ENCODE measurements at places on chromosomes 3 and 15.

- peak; percentile 74 for DNase-seq
These were observed 3.5 kb downstream of the TEX55 start for GRCh38 chr3:119149484-119149883.

GRCh38 chr3:191775451-191776233, 314.7 kb downstream of the PYDC2 start:
- DNase-seq = peak; percentile 34

DNA sequence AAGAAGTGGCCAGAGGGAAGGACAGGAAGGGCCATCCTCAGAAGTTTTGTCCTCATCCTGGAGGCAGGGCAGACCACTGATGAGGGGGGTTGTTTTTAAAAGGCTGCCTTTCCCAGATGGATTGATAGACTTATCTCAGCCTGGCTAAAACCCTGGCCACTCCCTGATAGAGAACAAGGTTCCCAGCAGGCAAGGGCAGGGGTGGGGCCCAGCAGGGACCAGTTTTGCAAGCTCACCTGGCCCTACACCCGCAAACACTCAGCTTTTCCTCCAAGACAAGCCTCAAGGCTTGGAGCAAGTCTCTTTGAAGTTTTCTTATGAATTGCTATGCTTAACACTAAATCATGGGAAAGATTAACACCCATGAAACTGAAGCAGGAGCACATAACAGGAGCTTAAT, 9.1 kb downstream of the LIPC start:
- DNase-seq = no peak

GRCh38 chr3:52494445-52494844, 693 bp upstream of the STAB1 start:
- no peak for DNase-seq

- DNase-seq = peak; percentile 85
These were observed 49.7 kb upstream of the MYZAP start for GRCh38 chr15:57541805-57542504.

DNA sequence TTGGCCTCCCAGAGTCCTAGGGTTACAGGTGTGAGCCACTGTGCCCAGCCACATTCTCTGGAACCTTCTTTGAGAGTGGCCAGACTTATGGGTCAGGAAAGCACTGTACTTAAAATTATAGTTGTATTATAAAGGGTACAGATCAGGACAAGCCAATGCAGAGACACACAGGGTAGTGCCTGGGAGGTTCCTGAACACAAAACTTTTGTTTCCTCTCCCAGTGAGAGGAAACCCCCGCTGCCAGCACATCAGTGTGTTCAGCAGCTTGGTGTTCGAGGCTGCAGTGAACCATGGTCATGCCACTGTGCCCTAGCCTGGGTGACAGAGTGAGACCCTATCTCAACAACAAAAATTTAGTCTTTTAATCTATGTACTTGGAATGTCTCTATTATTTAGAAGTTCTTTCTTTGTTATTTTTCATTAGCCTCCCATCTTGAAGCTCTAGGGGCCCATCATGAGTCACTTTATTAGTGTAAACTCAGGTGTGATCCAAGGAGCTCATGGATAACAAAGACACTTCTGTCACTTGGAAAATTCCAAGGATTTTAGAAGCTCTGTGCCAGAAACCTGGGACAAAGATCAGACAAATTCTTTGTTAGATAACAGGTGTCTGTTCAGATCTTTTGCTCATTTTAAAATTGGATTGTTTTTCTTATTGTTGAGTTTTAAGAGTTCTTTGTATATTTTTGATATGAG, 7.8 kb downstream of the BLOC1S6 start:
- no peak for DNase-seq

GRCh38 chr3:9250236-9250635, 790 bp upstream of the SRGAP3 start:
- DNase-seq = peak; percentile 5

- peak; percentile 3 for DNase-seq
These were observed 54.0 kb upstream of the EIF5A2 start for GRCh38 chr3:170962411-170962810.

DNA sequence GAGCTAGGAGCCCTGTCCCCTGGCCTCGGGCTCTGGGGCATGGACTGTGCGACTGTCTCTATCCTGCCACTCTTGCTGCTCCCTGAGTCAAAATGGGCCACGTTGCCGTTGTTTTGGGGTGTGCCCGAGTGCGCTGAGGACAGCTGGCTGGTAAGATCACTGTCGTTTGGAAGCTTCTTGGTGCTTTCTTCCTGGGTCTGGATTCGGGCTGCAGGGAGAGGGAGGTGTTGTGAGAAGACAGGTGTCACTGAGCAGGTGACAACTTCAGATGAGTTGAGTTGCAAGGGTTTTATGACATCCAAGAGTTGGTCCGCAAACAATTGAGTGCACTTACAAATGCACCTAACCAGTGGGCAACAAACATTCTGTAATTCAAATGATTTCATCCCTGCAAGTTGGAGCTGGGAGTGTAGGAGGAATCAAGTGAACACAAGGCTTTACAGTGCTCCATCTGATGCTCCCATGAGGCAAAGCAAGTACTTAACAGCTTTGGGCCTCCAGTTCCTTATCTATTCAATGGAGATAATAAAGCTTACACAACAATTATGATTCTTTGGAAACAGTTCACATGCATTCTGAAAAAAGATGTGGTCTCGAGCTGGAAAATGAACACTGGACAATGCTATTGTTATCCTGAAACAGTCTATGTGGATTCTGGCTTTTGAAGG, 11.0 kb upstream of the STARD5 start:
- DNase-seq = no peak
